AG08395 (cell line): ENCODE measurements at places on chromosomes 16 and 17.

DNA sequence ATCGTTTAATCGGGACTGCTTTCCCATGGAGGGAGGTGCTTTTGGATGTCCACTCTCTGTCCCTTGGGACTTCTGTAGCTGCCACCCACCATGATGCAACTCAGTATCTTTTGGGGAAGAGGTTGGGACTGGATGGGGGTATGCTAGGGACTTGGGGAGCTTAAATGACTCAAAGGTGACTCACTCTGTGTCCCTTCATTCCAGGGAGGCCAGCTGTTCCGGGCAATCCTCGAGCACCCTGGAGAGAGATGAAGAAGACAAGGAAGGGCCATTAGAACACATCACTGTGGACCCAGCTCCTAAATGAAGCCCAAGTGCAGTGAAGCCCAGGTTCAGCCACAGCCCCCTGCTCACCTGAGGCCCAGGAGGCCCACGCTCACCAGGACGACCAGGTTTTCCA is 4.6 kb downstream of the COL1A1 start:
- peak; percentile 34 for DNase-seq

DNA sequence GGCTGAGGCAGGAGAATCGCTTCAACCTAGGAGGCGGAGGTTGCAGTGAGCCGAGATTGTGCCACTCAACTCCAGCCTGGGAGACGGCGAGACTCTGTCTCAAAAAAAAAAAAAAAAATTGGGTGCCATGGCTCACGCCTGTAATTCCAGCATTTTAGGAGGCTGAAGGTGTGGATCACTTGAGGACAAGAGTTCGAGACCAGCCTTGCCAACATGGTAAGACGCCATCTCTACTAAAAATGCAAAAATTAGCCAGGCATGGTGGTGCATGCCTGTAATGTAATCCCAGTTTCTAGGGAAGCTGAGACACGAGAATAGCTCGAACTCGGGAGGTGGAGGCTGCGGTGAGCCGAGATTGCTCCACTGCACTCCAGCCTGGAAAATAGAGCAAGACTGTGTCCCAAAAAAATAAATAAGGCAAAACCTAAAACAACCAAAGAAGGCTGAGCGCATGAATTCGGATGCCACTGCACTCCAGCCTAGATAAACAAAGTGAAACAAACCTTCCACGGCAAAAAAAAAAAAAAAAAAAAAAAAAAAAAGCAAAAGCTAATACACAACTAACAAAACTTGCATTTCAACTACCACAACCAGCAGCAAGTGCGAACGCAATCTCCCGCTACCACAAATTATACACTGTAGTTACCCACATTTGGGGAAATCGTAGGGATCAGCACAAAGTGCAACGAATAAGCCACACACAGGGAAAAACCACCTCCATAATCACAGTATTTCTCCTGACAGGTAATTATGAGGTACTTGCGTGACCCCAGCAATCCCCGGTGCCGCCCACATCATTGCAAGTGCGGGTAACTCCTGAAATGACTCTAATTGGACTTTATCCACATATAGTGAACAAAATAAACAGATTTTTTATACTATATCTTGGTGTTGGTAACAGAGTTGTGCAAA is 25.6 kb downstream of the TEX14 start:
- no peak for DNase-seq

DNA sequence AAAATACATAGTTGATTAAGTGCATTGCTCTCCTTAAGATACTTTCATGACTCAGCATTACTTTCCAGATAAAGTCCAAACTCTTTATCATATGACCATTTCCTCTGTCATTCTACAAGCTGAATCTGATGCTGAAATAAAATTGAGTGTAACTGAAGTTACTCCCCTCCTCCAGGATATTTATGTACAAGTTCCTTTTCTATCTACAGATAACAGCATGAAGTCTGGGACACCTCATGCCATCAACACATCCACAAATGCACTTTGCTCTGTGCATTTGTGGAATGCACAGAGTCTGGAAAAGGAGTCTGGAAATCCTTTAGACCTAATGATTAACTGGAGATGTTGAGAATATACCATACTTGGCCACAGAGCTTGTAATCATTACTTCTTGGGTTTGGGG is 60.5 kb downstream of the ACSM2B start:
- no peak for DNase-seq

- DNase-seq, result peak; percentile 47
These were observed at the start of gene GJC1 for GRCh38 chr17:44829523-44830358. TSS of gene GJC1 (minus strand) at chr17:44830287. CDS start at chr17:44805817, 24,470 bp downstream.
